ENCODE measurements at places on chromosomes 16 and 17.

GRCh38 chr16:88195269-88195705 is 187.5 kb upstream of the ZNF469 start:
- DNase-seq: no peak

DNA sequence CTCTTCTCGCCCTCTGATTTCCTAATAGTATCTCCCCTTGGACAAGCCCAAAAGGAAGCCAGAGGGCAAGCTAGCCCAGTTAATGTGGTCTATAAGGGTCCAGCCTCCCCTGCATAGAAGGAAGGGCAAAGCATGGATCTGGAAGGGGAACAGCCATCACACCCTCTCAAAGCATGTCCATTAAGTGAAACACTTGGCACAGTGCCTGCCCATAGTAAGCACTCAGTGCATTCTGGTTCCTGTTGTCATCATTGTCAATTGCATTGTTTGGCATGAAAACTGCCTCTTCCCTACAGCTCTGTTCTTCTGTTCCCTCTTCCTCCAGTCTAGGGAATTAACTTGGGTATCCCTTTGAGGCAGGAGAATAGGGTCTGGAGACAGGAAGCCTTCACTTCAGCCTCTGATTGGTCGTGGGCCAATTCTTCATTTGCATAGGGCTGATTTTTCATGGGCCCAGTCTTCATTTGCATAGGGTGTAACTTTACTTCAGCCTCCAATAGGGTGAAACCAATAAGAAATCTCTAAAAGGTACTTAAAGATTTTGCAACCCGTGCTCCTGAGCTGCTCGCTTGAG is 81.4 kb downstream of the C17orf67 start:
- no peak for DNase-seq

GRCh38 chr16:64425381-64425780 is 696.5 kb downstream of the CDH11 start:
- DNase-seq: no peak

DNA sequence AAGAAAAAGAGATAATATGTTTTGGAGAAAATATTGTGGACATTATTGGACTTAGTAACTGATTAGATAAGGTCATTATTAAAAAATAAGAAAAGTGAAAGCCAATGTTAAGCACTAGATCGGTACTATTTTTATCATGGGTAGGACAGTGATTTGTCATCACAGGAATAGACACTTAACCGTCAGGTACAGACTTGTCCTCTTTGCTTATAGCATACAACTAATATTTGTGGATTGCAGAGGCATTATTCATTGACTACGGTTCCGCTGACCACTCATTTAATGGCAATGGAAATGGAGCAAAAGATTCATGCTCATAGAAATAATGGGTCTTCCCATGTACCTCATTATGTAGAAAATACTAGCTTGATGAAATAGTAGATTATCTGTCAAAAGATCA is 596.3 kb upstream of the CA10 start:
- DNase-seq: no peak

DNA sequence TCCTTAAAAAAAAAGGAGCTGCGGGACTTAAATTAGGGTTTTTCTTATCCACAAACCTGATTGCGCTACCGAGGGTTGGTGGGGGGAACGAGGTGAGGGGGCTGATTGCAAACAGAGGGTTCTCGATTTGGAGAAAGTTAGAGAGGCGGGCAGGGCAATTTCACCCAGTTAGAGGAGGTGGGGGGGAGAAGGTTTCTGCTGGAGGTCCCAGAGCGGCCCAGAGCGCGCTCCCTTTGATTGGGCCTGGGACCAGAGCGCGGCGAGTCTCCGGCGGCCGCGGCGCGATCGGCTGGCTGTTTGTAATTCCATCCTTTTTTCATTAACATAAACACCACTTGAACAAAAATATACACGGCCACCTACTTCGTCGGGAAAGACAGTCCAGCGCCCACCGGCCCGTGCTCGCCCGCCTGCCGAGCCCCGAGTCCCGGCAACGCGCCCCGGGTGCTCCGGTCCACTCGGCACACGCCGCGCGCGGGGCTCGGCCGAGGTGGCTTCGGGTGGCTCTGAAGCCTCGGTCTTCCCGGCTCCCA is 13.3 kb upstream of the FOXF1 start:
- no peak for DNase-seq

DNA sequence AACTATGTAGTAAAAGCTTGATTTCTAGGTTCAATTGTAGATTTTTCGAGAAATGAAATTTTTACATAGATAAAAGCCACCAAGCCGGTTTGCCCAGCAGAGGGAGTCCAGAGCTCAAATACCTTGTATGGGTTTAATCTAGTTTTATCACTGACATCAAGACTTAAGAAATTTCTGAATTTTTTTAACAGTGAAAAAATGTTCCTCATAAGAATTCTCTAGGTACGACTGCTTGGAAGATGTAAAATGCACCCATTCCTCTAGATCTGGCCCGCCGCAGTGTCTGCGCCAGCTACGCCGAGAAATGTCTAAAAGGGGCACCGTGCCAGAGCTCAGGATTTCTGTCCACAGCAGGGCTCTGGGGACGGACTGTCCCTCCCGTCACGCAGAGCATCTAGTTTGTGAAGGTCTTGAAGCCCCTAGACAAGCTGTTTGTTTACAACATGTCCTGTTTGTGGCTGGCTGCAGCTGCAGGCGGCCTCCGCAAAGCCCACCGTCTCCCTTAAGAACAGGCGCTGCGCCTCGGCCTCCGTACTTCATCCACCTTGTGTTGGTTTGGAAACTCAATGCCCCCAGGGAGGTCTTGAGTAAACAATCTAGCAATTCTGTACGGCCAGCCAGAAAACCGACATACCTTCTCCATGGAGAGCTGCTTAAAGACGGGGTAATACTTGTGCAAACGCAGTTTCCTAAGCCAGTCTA is 24.8 kb downstream of the MAP1LC3B start:
- peak; percentile 35 for DNase-seq

- DNase-seq: no peak
Observed at GRCh38 chr16:73199214-73199613, 151.3 kb upstream of the ZFHX3 start.

- DNase-seq: no peak
Observed at GRCh38 chr16:69922200-69922599, 28.9 kb upstream of the CLEC18A start.

GRCh38 chr16:86700046-86700945 is 121.9 kb downstream of the FOXL1 start:
- DNase-seq: no peak

DNA sequence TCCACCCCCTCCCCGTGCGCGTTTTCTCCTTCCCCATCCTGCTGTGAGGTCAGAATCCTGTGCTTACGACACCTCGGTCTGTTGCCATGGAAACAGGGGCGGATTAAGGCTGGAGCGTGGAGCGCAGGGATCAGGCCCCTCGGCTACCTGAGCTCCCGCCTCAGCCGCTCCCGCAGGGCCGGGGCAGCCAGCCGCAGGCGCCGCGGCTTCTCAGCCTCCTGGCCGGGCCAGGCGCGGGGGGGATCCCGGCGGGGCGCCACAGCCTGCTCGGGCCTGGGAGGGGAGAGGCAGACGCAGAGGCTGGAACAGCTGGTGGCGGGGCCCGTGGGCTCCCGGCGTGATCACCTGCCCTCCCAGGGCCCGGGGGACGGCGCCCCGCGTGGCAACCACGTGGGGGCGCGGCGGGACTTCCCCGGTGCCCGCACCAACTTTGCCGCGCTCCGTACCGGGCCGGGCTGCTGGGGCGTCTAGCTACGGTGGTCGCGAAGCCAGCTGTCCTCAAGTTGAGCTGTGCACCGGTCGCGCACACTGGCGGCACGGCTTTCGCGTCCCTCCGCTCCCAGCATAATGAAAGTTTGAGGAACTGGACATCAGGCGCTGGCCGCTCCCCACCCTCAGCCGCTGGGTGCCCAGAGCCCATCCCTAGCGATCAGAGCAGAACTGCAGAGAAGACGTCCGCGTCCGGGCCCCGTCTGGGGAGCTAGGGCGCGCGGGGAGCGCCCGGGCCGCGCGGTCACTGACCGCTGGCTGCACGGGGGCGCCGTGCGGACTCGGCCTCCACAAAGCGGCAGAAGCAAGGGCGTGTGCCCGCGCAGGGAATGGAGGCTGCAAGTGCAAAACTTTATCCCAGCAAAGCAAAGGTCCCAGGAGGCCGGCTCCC is 1.2 kb downstream of the RTN4RL1 start:
- no peak for DNase-seq

GRCh38 chr17:46979147-46979863 is at the start of gene RPRML:
RPRML (minus strand) TSS chr17:46979253; CDS start chr17:46979007, 246 bp downstream.
- DNase-seq: peak; percentile 15

GRCh38 chr17:68771867-68772515 is 170.8 kb upstream of the FAM20A start:
- DNase-seq: peak; percentile 65

GRCh38 chr16:31055613-31056012 is 18.4 kb downstream of the ZNF668 start:
- DNase-seq: no peak

DNA sequence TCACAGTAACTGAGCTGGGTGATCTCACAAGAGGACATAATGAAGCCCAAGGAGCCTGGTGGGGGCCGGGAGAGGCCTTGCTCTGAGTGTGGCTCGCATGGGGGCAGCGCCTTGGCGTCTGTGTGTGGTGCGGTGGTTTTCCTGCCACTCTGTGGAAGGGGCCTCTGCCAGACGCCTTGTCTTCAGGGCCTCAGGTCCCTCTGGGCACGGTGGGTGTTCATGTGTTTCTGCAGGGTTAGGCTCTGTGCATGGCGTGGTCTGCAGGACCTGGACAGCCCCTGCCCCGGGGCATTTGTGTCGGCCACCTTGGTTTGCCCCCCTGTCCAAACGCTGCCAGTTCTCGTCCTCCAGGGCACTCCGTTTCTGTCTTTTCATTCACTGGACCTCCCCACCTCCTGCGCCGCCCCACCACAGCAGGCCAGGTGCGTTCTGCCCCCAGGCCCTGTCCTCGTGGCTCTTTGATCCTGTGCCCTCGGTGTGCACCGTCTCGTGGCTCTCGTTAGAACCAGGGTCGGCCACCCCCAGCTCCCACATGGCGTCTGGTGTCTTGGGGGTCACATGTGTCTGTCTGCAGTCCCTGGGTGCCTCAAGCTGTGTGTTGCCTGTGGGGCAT is 43.7 kb upstream of the ZNF750 start:
- DNase-seq: no peak

GRCh38 chr17:36631022-36631421 is 29.6 kb downstream of the MRM1 start:
- DNase-seq: no peak

DNA sequence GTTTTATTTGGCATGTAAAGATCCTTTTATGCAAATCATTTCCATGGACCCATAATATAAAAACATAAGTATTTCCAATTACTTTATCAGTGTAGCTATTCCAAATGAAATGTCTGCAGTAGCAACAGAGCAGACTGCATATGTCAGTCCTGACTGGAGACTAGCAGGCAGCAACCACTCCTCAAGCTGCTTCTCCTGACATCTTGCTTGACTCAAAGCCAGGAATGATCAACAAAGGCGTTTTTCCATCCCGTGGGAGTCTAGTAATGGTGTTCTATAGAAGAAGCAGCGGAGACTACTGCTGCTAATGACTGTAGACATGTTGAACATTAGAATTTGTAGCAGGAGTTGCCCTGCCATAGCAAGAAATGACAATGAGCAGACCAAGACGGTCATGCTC is 73.2 kb upstream of the AKTIP start:
- DNase-seq: no peak

DNA sequence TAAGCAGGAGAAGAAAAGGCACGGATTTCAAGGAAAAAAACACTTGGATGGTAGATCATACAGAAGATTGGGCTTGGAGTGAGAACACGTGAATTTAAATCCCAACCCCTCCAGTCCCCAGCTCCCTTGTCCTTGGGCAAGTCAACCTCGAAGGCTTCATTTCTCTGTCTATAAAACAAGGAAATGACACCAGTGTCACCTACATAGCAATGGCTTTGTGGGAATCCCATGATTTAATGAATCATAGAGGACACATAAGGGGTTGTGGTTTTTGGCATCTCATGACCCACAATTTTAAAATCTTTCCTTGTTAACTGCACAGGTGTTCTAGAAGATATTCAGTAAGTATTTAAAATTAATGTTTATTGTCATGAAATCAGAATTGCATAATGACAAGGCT is 8.2 kb upstream of the CCL2 start:
- peak; percentile 78 for DNase-seq

DNA sequence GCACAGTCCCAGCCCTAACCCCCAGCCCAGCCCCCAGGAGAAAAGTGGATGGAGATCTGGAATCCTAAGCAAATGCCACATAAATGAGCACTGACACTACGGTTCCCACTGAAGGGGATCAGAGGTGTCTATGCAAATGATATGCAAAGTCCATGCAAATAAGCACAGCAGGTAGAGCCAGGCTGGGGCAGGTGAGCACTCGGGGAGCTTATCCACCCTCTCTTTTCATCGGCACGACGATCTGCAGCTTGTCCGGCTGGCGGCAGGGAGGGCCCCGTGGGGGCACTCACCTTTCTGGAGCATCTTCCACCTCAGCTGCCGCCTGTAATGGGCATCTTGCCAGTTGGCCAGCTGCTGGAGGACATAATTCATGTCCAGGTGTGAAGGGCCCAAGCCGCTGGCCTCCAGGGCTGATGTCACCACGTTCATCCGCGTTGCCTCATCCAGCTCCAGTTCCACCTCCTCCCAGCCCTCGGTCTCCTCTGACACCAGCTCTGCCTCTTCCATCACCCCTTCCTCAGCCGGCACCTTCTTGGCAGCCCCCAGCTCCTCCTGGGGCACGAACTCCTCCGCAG is 9.9 kb downstream of the HAP1 start:
- DNase-seq: no peak

DNA sequence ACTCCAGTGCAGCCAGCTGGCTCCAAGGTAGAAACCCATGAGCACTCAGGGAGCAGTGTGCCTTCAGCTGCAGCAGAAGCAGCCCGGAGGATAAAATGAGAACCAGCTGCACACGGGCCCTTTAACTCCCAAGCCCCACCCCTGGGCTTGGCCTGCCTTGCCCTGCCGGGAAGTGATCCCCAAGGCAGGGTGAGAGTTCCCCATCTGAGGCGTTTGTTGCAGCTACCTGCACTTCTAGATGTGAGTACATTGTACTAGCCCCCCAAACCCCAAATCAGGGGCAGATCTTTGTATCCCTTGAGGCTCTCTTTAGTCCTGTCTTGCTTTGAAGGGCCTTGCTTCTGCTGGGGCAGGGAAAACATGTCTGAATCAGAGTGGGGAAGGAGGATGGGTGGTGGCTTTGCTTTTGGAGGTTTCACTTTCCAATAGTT is at the start of gene MVP:
Gene MVP, plus strand, starts transcription at position 192 of the 431 bp plus-strand sequence. CDS start 10,088 bp downstream, outside the sequence.
- DNase-seq: peak; percentile 75

GRCh38 chr17:7955414-7956227 is 23.6 kb downstream of the CNTROB start:
- no peak for DNase-seq

GRCh38 chr17:34720760-34721159 is 141.4 kb downstream of the TMEM132E start:
- DNase-seq: peak; percentile 96

GRCh38 chr17:72417627-72418026 is 296.8 kb downstream of the SOX9 start:
- no peak for DNase-seq

All from kidney tubule cell (primary cell).